SK-MEL-5 (cell line): ENCODE measurements at places on chromosomes 16 and 17. TPM values are rescaled to one million over a fixed set of nuclear protein-coding genes. Genes with fewer than 3 reads are reported as not detected.

BEAN1 gene
- total RNA-seq: 1.4 TPM in 1 of 2 replicates, not detected in the other

RND2 gene
- total RNA-seq: not detected in 2 replicates

KRT25 gene
- total RNA-seq: 0.05 and 0.27 TPM in 2 replicates

NPIPA2 gene
- total RNA-seq: not detected in 2 replicates

TSNAXIP1 gene
- 0.26 and 0.35 TPM in 2 replicates for total RNA-seq

CLEC16A gene
- 8.0 TPM in 2 replicates for total RNA-seq

ATAD5 gene
- 3.6 and 4.9 TPM in 2 replicates for total RNA-seq

NCOR1 gene
- 52.5 and 65.9 TPM in 2 replicates for total RNA-seq

TEDC2 gene
- total RNA-seq: 12.1 and 15.2 TPM in 2 replicates

TBC1D3B gene
- total RNA-seq: 0.74 TPM in 1 of 2 replicates, not detected in the other

MEOX1 gene
- not detected in 2 replicates for total RNA-seq

MPHOSPH6 gene
- 17.7 and 18.0 TPM in 2 replicates for total RNA-seq

HBA2 gene
- not detected in 2 replicates for total RNA-seq

KRTAP2-2 gene
- total RNA-seq: not detected in 2 replicates

PDILT gene
- total RNA-seq: not detected in 2 replicates

CCL8 gene
- not detected in 2 replicates for total RNA-seq

RFWD3 gene
- total RNA-seq: 29.2 and 31.3 TPM in 2 replicates

LRRC37A2 gene
- 5.9 and 7.5 TPM in 2 replicates for total RNA-seq

CCDC154 gene
- 0.40 and 1.0 TPM in 2 replicates for total RNA-seq

KRT33B gene
- not detected in 2 replicates for total RNA-seq
